Neural crest cell (in vitro differentiated cells): ENCODE measurements at places on chromosomes 2 and 18.

DNA sequence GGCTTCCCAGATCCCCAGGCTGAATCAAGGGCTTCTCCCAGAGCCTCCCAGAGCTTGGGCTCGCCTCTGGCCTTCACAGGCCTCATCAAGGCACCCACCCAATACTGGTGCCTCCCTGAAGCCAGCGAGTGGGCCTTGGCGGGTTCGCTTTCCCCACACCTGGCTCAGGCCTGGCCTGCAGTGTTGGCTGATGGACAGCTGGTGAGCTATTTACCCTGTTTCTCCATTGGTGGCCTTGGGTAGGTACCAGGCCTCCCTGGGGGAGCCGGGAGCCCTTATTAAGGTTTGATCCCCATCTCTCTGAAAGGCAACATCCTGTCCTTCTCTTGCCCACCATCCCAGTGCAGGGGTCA, 18.2 kb upstream of the DUSP2 start:
- DNase-seq: no peak

DNA sequence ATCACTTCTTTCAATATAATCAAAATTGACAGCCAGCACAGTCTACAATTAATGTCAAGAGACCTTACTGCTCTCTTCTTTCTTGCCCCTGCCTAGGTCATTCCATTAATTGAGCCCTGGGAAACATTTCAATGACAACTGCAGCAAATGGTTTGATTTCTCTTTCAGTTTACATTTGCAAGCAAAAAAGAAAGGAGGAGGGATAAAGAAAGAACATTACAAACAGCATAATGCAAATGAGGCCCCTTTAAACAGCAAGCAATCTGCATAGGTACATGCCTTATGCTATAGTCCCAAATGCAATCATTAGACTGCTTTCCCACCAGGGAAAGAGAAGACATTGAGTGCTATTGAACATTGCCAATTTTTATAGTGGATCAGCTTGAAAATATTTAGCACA, 655.0 kb upstream of the CDH2 start:
- DNase-seq: no peak

- DNase-seq: no peak
Observed at GRCh38 chr2:221551864-221552263, 20.2 kb downstream of the EPHA4 start.

DNA sequence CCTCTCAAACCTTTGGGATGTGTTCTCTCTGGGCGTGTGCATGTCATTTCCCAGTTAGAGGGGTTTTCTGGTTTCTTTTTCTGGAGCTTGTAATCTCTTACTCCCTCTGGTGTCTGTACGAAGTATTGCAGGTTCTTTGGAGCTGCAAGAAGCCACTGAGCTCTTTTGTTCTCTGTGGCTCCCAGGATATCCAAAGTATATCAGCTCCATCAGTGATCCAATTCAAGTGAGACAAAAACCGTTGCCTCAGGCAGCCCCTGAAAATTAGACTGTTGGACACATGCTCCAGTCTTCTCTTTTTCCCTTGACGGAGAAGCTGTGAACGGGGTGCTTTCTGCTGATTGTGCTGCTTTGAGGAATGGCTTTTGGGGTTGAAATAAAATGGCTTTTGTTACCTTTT, 59.0 kb upstream of the LDLRAD4 start:
- peak; percentile 57 for DNase-seq

DNA sequence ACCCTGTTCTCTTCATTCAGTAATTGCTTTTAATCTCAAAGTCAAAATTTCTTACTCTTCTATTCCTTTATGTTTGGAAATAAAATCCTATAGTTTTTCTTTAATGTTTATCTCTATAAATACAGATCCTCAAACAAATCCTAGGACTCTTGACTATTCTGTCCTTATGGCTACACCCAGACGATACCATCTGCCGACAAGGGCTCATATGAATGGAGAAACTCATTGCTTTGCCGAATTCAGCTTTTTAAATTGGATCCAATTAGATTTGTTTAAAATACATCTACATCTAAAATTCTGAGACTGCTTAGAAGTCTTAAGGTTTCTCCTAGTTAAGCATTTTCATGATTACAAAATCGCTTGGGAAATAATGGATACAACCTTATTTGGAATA, 9.0 kb downstream of the ALKAL2 start:
- DNase-seq: no peak

DNA sequence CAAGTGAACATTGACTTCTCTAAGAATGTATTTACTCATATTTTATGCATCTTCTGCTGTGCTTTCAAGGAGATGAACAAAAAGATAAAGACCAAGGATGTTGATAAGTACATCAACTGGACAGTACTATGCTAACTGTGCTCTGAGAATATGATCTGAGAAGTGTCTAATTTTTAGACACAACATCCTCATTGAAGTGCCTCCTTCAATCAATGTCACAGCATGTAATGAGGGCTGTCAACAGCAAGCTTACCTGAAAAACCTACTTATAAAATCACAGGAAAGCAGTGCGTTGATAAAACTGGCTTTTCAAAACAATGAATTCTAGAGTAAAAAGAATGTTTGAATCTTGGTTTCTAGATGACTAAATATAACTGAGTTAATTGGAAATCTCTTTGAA, 452.9 kb upstream of the DSEL start:
- no peak for DNase-seq

DNA sequence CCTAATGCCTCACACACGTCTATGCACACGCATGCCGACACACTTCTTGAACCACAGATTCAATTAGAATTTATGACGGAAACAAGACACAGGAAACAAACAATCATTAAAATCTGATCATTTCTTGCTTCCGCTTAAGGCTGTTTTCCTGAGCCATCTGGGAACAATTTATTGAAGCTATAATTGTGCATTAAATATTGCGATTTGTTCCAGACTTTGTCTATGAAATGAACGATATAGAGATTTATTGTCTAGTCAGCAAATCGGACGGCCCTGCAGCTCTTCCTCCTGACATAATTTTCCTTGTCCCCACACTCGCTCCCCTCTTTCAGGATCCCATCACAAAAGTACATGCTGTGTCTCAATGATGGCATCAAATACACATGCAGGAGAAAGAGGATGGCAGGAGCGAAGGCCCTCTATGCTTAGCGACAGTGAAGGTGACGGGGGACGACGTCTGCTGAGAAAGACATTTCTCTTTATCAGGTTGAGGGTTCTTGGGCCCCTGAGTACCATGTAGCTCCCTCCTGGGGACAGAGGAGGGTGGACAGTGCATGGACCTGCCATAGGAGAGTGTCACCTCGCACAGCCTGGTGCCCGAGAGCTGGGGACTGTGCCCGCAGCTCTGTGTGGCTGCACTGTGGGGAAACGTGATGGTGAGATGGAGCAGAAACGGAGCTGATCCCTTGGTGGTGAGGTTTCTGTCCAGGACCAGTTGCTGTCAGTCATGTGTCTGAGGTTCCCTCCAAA, 157.3 kb downstream of the ACKR3 start:
- no peak for DNase-seq

DNA sequence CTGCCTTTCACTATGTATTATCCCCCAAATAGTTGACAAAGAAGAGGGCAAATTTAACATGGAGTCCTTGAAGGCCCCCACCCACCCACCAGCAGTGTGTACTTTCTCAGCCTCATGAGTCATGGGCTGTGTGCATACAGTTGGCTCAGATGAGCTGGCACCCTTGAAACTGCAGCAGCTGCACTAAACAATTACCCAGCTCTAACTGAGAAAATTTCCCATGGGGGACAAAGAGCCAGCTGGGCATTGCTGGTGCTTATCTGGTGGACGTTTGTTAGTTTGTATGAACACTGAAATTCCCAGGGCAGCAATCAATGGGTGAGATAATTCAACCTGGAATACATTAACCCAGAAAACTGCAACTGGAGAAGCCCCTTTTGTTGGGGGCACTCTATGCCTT, 131.7 kb downstream of the GCA start:
- no peak for DNase-seq

GRCh38 chr18:64398320-64398719, 249.4 kb upstream of the LINC00305 start:
- DNase-seq: no peak

GRCh38 chr2:61318553-61318952, 152.3 kb downstream of the USP34 start:
- no peak for DNase-seq

DNA sequence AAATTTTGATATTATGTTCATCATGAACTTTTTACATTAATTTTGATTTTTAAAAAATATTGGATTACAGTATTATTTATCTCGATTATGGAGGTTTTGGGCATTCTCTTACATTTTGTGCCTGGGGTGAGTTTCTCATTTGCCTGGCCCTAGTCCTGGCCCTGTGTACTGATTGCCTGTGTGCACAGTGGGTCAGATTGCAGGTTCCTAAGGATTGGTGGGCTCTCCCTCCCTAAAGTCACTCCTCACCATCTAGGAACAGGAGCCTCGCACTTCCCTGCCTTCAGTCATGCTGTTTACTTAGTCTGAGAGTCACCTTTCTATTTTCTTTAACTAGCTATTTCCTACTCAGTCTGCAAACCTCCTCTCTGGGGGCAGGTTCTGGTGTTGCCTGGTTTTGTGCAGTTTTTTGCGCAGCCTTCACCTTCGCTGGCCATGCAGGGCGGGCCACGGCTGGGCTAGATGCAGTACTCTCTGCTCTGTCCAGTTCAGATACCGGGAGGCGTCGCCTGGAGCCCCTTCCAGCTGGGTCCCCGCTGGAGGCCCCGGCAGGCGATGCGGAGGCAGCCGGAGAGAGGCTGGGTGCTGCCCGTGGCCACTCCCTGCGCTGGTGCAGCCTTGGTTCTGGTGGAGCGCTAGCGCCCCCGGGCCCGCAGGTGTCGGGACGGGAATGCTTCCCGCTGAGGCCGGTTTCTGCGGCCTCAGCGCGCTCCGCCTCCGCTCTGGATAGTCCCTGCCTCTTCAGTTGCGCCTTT, 23.3 kb upstream of the MC5R start:
- peak; percentile 36 for DNase-seq

- no peak for DNase-seq
Observed at GRCh38 chr2:6959751-6960150, 42.5 kb downstream of the RNF144A start.

GRCh38 chr2:177573120-177573519, 180.5 kb downstream of the AGPS start:
- DNase-seq: no peak

DNA sequence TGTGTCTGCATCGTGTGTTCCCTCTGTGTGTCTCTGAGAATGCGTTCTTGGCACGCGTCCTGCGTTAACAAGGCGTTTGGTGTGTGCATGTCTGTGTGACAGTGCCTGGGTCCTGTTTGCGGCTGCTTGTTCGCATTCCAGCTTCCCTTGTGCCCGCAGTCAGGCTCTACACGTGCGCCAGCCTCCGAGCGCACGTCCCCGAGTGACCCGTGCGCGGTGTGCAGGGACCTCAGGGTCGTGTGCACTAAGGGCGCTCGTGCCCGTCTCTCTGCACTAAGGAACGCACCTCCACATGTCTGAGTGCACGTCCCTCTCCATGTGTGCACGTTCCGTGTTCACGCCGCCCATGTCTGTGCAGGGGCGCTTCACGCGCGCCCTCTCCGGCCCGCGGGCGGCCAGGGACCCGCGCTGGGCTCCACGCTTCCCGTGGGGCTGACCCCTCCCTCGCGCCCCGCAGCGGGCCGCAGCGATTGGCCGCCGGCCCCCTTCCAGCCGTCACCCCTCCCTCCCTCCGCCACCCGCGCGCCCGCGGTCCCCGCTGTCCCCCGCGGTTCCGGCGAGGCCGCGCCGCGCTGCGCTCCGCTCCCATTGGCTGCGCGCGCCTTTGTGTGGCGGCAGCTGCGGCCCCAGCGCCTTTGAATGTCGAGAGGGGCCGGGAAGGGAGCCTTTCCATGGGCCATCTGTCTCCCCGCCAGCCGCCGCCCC, 229.4 kb downstream of the HAUS1 start:
- DNase-seq: peak; percentile 63

- no peak for DNase-seq
Observed at GRCh38 chr2:134609924-134610513, 108.8 kb downstream of the TMEM163 start.

GRCh38 chr2:2886922-2887321, 490.7 kb downstream of the EIPR1 start:
- DNase-seq: no peak

GRCh38 chr2:105935063-105935462, 190.4 kb downstream of the NCK2 start:
- DNase-seq: no peak

DNA sequence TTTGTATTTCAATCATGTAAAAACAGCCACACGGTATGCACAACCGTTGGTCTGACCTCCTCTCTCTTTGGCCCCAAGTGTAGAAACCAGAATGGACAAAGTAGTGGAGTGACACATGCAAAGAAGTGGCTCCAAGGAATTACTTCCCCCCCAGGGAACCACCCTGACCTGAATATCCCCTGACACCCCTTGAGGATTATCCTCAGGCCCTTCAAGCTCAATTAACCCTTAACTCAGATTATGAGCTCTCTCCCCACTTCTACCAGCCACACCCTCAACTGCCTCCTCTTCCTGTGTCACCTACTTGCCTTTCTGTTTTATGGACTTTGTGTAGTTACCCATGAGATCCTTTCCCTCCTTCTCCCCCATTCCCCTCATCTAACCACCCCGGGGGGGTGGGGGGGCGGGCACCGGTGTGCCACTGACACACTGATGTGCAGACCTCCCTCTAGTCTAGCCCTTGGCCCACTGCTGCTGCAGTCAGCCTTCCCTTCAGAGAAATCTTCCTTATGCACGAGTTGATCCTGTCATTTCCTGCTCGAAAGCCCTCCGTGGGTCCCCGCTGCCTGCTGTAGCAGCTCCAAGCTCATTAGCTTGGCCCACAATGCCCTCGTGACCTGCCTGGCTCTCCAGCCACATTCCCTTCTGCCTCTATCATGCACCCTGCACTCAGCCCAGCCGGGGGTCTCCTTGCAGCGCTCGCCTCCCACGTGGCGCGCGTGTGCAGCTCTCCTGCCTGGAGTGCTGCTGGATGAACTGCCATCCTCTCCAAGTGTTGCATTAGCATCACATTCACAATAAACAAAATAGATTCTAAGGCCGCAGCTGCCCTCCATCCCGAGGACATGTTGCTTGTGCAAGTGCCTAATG, 40.1 kb upstream of the TMEM177 start:
- no peak for DNase-seq

DNA sequence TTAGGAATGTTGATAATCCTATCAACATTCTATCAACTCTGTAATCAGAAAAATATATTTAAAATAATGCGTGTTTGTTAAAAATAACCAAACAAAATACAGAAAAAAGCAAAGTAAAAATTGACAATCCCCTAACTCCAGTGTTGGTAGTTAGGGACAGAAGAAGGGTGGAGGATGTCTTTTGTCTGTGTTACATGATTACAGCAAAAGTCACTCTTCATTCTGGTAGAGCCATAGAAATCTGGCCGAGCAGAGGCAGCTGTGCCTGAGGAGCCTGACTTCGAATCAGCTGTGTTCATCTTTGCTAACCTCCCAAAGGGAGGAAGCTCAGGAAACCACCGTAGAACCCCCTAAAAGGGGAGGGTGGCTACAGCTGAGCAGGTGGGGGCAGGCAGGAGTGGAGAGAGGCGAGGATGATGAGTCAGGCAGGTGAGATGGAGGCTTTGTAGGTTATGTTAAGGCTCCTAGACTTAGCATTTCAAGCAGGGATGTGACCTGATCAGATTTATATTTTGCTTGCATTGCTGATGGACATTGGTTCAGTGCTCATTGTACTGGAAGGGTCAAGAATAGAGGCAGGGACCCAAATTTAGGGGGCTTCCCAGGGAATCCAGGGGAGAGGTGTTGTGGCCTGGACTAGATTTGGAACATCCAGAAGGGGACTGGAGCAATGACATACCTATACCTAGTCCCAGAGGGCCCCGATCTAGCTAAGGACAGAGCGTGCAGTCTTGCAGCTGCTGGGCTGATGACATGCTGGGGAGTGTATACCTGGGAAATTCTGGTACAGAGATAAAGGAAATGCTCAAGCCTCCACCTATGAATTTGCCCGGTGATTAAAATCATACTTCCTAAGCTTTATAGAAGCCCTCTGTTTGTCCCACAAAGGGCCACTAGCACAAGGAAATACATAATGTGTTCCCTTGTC, 95.7 kb downstream of the NEDD4L start:
- no peak for DNase-seq
